ENCODE measurements at places on chromosomes 2 and 18.
A peak's percentile ranks its signal among the peaks of the same experiment; 100 is the strongest.

DNA sequence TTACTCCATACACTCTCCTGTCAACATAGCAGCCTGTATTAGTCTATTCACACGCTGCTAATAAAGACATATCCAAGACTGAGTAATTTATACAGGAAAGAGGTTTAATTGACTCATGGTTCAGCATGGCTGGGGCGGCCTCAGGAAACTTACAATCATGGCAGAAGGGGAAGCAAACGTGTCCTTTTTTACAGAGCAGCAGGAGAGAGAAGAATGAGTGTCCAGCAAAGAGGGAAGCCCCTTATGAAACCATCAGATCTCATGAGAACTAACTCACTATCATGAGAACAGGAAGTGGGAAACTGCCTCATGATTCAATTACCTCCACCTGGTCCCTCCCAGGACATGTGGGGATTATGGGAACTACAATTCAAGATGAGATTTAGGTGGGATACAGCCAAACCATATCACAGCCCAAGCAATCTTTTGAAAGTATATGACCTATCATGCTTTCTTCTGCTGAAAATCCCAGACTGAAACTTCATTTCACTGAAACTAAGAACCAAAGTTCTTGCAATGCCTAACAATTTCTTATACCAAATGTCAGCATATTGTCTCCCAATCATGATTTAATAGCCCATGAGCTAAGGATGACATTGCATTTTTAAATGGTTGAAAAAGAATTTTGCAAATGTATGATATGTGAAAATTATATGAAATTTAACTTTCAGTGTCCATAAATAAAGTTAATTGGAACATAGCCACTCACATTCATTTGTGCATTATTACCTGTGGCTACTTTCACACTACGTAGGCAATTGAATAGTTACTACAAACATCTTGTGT, 686.8 kb upstream of the ZEB2 start:
- no peak for DNase-seq

- DNase-seq = no peak
Measured at GRCh38 chr2:131032393-131032836, 60.8 kb downstream of the FAM168B start.

GRCh38 chr2:11681722-11682589, 12.0 kb upstream of the NTSR2 start:
- peak; percentile 19 for DNase-seq

DNA sequence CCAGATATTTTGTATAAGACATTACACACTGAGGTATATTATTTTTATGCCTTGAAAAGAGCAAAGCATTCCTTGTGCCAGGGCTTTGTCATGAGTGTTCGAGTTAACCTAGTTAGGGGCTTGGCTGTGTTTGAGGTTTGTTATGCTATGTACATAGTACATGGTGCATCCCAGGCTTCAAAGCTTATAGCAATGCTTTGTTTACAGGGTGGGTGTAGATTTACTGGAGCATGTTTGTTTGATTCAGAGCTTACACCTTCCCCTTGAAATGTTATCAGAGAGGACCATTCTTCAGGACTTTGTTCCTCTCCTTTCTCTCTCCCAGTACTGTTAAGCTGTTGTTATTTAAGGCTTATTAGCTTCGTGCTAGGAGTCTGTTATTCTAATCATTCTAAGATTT, 738.7 kb upstream of the LRRTM4 start:
- DNase-seq = no peak

GRCh38 chr2:16075045-16076012, 135.0 kb downstream of the MYCN start:
- DNase-seq = no peak

DNA sequence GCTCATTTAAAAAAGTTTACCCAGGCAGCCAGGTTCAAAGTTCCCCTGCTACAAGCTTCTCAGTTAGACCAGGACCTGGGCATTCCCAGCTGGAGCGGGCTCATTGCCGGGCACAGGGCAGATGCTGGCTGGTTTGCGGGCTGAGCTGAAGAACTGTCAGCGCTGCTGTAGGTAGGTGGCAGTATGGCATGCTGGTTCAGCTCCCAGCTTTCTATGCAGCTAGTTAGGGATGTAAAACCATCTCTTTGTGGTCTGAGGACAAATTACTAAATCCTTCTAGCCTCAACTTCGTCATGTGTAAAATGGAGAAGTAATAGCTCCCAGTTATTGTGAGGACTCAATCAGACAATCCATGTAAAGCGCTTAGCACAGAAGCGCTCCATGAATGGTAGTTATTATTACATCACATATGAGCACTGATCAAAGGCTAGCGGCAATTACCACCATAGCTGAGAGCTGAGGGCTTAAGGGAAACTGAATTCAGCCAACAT, 2.4 kb upstream of the LDLRAD4 start:
- DNase-seq = peak; percentile 30

DNA sequence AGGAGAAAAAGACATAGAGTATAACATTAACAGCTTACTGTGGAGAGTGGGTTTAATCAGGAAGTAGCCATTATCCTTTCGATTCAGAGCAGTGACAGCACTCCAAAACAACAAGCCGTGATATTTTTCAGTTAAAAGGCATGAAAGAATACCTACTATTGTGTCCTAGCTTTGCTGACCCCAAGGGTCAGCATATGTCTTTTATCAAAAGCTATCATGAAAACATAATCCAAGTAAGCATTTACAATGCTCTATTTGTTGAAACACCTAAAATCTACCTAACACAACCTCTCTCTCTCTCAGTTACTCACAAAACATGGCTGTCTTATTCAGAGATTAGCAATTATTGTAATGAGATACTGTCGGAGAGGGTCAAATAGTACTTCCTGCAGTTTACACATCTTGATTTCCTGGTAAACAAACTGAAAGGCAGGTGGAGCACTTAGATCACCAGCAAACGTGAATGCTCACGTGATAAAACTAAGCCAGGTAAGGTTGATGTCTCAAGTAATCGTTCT, 100.0 kb downstream of the BAZ2B start:
- no peak for DNase-seq

DNA sequence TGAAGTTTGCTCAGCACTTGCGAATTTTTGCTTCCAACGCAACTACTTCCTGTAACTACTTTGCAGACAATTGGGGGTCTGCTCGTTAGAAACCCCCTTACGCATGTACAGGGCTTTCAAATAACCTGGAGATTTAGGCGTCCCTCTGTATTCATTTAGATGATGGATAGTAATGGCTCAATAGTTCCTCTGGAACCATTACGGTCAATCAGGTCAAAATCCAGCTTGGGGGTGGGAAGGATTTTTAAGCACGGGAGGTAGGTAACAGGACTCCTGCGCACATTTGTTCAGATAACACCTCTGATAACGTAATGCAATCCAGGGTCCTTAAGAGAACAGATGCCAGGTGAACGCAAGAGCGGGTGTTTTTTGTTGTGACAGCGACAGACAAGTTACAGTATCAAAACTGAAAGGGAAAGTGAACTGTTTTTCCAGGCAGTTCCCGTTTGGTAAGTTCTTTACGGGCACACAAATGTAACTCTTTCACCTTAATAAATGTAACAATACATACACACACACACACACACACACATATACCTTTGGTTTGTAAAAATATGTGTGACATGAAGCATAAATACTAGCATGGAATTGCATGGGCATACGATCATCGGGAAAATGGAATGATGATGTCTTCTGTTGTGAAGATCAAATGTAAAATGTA, 3.8 kb upstream of the OSR1 start:
- no peak for DNase-seq

DNA sequence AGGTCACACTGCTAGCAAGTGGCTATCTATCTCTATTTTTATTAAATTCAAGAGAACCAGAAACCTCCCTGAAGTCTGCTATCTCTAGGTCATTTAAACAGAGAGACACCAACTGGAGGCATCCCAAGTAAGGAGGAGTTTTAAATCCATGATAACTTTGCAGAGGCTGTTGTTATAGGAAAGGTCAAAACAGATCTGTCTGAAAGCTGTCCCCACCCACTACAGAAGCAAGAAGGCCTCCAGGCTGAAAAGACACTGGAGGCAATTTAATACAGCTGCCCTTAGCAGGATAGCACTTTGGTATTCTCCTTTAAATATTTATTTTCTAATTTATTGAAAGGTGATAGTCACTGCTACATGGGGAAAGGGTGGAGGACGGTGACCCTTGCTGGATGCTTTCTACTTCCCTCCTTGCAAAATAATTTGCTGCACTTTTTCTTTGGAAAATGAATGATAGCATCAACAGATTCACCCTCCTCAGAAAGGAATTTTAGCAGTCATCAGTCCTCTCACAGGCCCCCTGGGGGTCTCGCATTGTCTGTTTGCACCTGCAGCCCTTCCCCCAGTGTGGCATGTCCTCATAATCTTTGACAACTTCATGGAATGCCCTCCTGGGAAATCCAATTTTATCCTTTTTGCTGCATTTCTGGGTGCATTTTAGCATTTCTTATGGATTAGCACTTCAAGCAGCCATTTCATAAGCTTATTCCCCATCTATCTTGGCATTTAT, 429.5 kb upstream of the TNP1 start:
- no peak for DNase-seq

- DNase-seq = no peak
Measured at GRCh38 chr2:218192902-218193430, 24.0 kb upstream of the ARPC2 start.

GRCh38 chr2:230830428-230830827, 34.3 kb upstream of the ITM2C start:
- no peak for DNase-seq

- DNase-seq = no peak
Measured at GRCh38 chr2:43082111-43082894, 144.1 kb downstream of the ZFP36L2 start.

- DNase-seq = no peak
Measured at GRCh38 chr2:152507907-152508306, 172.9 kb downstream of the FMNL2 start.

GRCh38 chr18:37570336-37570930, 4.8 kb upstream of the CELF4 start:
- no peak for DNase-seq

DNA sequence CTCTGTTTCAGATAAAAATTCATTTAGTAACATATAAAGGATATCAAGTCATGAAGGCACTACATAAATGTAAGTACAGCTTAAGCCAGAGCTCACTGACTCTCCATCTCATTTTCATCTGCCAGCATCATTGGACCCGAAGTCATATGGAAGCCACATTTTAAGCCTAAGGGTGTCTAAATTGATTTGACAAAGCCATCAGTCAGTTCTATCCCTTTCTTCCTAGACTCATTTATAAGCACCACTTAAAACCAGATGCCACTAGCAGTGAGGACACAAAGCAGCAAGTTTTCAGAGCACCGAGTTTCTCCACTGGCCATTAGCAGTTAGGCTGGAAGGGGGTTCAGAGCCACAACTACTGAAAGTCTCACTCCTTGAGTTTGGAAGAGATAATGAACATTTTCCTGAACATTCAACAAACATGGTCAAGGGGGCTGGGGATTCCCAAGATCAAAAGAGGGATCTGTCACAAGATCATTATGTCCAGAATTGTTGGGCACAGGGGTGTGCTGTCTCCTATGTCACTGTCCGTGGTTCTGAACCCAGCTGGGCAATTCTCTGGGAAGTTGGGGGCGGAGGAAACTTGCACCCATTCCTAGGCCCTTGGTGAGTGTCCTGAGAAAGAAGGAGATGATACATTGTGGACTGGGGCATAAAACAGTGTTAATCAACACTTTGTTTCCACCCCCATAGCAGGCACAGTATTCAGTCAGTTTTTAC, 158.5 kb upstream of the LMAN1 start:
- DNase-seq = no peak

DNA sequence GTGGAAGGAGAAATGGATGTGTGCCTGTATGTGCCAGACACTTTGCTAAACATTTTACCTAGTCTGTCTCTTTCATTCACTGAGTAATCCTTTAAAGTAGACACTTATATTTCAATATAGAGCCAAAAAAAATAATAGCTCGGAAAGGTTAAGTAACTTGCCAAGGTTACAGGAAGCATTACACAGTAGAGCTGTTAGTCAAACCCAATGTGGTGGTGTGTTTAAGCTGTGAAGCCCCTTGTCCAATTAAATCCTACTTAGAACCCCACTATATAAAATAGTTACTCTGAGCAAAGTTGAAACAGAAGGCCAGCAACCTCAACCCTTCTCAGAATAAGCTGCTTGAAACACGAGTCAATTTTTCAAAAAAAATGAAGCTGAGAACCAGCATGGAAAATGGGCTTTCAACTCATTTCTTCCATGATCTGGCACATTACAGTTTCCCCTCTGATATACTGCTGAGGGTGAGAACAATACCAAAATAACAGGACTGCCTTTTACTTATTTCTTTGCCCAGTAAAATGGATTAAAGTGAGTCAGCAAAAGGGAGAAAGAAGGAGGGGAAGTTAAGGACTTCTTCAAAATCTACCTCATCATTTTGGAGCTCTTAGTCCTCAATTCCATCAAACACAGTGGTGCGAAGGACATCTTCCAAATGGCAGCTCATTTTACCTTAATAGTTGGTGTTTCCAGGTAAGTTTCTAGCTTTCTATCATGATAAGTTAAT, 7.9 kb downstream of the RDH14 start:
- no peak for DNase-seq

DNA sequence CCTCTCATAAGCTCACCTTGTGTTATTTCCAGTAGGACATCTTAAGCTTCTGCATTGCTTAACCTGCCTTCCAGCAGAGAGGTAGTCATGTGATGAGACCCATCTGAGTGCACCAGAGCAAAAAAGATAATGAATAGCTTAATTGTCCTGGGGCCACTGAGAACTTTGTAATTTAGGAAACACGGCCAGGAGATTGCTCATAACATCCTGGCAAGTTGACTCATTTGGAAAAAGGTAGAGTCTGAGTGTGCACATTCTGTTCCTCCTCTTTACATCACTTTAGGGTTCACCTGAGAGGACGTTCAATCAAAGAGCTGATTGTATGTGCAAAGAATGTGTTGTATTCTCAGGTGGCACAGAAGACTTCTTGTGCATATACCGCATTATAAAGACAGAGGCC, 830.2 kb upstream of the SOX11 start:
- DNase-seq = no peak
